ENCODE measurements at places on chromosomes 16 and 17.

GRCh38 chr17:27497696-27498095, 41.4 kb downstream of the KSR1 start:
- no peak for DNase-seq

DNA sequence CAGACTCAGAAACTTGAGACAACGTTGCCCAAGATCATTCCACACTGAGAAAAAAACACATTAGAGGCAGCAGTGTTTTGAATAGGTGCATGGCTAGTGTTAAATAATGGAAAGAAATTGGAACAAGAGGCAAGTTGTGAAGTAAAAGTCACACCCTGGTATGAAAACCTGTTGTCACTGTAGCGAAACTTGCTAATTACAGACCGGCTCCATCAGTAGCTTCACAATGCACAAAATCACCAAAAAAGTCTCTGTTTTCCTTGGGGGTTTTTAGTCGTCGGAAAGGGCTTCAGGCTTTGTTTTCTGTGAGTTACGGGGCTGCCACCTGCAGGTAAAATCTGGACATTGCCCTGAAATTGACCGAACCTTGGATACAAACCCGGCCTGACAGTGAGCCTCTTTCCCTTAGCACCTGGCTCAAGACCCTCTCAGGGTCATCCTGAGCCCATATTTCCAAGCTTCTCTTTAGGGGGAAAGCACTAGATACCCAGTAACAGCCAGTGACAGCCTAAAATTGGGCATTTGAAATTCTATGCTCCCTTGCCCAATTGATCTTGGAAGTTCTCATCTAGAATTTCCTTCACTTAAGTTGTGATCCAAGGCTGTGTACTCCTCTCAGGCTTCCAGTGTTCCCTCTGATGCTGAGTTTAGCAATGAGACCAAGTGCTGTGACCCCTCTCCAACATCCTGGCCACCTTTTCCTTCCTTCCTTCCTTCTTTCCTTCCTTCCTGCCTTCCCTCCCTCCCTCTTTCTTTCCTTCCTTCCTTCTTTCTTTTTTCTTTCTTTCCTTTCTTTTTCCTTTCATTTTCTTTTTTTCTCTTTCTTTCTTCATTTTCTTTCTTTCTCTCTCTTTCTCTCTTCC, 7.2 kb upstream of the GRB2 start:
- peak; percentile 84 for DNase-seq

DNA sequence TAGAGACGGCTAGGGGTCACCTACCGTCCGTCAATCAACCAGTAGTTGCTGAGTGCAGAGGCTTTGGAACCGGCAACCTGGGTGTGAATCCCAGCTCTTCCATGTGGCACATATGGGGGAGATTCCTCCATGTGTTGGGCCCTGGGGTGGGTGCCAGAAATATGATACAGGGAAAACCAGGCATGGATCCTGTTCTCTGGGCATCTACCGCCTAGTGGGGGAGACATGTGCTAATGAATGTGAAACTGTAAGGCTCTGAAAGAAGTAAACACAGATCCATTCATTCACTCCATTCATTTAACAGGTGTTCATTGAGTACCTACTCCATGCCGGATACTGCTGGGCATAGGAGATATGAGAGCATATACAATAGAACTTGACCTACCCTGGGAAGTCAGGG, 39.5 kb upstream of the SDK2 start:
- no peak for DNase-seq

DNA sequence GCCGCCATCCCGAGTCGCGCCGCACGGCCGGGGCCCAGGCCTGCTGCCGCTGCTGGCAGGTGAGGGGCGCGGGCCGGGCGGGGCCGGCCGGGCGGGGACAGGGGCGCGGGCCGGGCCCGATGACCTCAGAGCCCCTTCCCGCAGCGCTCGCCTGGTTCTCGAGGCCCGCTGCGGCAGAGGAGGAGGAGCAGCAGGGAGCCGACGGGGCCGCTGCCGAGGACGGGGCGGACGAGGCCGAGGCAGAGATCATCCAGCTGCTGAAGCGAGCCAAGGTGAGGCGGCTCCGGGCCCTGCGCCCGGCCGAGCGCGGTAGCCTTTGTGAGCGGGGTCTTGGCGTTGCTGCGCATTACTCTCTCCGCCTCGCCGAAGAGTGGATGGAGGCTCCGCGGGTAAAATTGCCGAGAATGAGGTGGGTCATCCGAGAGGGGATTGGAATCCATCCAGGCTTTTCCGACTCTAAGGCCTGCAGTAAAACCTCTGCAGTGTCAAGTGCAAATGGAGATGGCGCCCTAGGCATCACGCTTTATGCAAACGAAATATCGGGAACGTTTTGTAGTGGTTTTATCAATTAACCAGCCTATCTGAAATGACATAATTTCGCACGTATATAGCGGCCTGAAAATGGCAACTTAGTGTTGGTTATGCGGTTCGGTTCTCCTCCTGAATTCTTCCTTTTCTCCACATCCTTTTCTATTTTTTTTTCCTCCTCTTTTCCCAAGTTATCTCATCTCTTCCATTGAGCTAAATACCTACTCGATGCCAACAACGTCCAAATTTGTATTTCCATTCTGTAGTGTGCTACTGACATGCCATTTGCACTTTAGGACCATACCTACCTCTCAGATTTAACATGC, 577 bp downstream of the TTC19 start:
- DNase-seq: no peak

DNA sequence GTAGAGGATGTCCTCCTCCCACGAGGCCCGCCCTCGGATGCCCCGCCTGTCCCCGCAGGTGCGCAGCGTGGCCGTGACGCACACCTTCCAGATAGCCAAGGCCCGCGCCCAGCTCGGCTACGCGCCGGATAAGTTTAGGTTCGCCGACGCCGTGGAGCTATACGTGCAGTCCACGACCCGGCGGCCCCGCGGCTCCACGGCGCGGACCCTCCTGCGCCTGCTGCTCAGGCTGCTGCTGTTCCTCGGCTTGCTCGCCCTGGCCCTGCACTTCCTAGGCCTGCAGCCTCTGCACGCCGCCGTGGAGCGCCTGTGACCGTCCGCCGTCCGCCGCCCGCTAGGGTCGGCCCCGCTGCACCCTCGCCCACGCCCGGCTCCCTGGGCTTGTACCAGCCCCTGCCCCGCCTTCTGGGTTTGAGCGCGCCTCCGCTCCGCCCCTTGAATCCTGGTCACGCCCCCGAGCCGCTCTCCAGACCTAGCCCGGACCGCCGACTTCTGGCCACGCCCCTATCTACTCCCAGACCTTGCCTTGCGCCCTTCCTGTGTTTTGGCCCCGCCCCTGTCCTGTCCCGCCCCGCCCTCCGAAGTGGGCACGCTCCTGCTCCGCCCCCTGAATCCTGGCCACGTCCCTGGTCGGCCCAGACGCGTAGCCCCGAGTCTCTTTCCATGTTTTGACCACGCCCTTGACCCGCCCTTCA, 15.8 kb upstream of the EEF2K start:
- DNase-seq: peak; percentile 100

DNA sequence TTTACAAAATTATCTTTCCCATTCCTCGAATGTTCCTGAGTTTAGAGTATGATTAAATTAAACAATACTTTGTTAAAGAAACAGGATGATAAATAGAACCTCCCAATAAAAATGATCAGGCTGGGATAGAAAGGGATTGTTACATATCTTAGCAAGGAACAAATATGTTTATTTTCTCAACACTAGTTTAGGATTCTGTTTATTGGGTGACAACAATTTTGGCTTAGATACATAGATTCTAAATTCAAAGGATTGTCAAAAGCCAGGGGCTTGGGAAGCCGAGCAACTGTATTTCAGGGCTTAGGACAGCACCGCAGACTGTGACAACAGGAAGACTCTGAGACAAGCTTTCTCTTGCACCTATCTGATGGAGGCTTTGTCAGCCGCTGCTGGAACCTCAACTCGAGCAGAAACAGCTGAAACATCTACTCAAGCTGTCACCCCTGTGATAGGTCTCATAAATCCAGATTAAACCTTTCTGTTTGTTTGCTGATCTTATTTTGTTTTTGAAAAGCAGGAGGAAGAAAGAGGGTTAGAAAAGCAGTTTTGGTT, 562.8 kb upstream of the ZFHX3 start:
- DNase-seq: no peak

- no peak for DNase-seq
Observed at GRCh38 chr17:7370853-7371252, 10.0 kb upstream of the TNK1 start.

- no peak for DNase-seq
Observed at GRCh38 chr17:38745545-38745944, 2.6 kb downstream of the PCGF2 start.

GRCh38 chr16:31377210-31377903, 15.8 kb upstream of the ITGAD start:
- DNase-seq: no peak

GRCh38 chr17:6067060-6067459, 3.1 kb upstream of the WSCD1 start:
- no peak for DNase-seq

- no peak for DNase-seq
Observed at GRCh38 chr17:4080686-4081085, 62.1 kb downstream of the ZZEF1 start.

DNA sequence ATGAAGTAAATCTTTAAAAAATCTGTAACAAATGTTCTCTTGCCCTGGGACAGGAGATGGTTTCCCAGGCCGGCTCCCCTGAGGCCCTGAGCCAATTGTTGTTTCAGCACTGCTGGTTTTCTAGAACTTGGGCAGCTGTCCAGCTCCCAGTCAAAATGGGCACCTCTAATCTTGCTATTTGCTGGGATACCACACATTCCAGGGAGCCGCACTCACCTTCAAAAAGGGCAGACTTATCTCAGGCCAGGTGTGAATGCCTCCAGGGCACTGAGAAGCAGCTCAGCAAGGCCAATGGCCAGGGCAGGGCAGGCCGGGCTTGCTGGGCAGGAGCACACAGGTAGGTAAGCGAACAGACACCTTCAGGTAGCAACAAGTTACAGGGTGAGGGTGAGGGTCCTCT, 24.4 kb downstream of the TRIM16 start:
- peak; percentile 58 for DNase-seq

- no peak for DNase-seq
Observed at GRCh38 chr17:57084361-57084801, 665 bp upstream of the AKAP1 start.

DNA sequence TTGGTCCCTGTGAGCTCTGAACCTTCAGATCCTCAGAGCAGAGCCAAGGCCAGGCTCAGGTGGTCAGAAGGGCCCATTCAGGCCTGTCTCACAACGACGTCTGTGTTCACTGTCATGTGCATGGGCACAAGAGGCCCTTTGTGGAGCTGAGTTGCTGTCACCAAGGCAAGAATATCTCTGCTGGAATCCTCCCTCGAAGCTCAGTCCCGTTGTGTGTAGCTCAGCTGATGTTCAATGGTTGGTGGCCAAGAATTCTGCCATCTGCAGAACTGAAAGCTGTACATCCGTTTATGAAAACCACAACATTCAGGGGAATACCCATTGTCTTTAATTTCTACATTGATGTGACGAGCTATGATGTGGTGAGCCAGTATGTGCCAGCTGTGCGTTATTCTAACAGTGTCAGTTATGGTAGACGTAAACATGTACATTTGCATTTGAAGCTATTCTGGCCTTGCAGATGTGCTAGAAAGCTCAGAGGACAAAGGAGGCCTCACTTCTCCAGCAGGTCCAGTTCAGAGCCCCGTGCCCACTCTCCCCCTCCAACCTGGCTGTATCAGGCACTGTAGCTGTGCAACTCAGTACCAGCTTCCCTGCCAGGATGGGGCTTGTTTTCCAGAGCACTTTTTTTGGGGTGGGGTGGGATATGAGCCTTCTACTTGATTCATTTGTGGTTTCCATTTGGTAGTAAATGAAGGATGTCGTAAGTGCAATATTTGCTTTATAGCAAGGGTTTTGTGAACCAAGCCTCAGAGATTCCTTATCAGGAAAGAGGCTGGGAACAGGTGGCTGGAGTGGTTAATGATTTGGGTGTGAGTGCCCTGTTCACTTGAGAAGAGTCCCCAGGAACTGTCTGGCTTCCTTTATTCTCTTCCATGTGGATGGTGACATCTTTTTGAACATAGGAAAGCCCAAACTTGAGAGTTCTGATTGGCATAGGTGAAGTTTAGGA, 56.1 kb downstream of the B9D1 start:
- DNase-seq: no peak

- peak; percentile 98 for DNase-seq
Observed at GRCh38 chr17:7280519-7281073, 922 bp upstream of the SLC2A4 start.

DNA sequence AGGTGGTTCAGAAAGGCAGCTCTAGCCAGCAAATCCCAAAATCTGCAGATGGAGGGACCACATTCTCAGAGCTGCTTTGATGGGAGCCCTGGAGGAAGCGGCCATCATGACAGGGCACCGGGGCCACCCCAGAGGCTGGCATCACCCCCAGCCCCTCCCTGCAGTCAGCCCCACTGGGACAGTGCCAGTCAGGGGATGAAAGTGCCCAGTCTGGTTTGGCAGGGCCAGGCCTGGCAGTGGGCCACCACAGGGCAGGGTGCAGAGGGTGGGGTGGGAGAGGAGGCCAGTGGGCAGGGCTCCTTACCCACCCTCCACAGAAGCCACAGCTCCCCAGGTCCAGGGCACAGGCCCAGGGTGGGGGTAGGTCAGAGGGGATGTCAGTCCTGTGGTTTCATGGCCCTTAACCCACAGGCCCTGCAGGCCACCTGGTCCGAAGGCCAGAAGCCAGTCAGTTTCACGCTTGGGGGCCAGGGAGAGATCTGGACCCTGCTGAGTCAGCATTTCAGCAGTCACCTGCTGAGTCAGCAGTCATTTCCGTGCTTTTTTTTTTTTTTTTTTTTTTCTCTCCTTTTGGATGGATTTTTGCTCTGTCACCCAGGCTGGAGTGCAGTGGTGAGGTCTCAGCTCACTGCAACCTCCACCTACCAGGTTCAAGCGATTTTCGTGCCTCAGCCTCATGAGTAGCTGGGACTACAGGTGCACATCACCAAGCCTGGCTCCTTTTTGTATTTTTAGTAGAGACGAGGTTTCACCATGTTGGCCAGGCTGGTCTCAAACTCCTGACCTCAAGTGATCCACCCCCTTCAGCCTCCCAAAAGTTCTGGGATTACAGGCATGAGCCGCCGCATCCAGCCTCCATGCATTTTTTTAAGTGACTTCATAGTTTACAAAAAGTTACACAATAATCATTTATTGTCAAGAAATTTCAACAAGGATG, 10.4 kb downstream of the SLC25A10 start:
- DNase-seq: no peak

GRCh38 chr17:82096709-82097183, 1.3 kb downstream of the FASN start:
- DNase-seq: no peak

DNA sequence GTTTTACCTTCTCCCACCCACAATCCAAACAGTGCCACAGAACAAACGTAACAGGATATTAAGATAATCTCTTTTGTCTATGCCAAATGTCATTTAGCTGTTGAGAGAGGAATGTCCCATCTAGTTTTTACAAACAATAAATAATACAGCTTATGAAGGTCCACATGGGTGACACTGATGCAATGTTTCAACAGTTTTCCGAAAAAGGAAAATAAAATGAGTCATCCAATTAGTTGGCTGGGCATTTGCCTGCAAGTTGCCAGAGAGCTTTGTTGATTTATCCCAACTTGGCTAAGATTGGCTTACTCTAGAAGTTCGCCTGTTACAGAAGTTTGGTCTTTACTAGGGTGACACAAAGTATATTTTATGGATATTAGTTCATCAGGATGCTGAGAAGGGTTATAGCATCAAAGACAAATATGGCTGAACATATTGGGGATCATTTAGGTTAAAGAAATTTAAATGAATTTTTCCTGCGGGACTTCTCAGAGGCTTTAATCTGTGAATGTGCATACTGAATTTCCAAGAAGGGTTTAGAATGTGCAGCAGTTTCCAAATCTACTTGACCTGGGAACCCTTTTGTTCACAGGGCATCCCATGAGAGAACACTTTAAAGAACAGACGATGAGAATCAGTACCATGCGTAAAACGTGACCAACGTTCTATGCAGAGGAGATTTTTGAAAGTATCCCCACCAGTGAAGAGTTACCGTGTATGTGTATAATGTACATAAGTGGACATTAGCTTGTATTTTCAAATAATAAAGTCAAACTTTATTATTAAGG, 73.1 kb downstream of the CDH13 start:
- no peak for DNase-seq

- DNase-seq: no peak
Observed at GRCh38 chr16:52832771-52833170, 219.9 kb downstream of the CHD9NB start.

Data from H9 (cell line).